ENCODE measurements at places on chromosomes 12 and 14. TPM values are rescaled to one million over a fixed set of nuclear protein-coding genes. Genes with fewer than 3 reads are reported as not detected.

DNA sequence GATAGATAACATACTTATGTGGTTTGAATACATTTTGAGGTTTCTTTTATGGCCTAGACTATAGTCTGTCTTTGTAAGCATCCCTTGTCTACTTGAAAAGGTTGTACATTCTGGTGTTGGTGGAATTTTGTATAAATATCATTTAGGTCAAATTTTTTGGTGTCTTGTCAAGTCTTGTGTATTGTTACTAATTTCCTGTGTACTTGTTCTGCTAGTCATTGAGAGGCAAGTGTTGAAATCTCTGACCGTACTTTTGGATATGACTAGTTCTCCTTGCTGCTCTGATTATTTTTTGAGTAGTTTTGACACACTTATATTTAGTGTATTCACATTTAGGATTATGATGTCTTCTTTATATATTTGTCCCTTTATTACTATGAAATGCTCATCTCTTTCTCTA lies 219.6 kb downstream of the CCDC91 start:
- DNase-seq, result no peak

- no peak for DNase-seq
These were observed 13.5 kb upstream of the PDZRN4 start for GRCh38 chr12:41174602-41175001.

GRCh38 chr14:61470261-61470960 lies 149.0 kb downstream of the PRKCH start:
- peak; percentile 56 for DNase-seq

The AJUBA gene
- 69.1 TPM for total RNA-seq

The SLC38A4 gene
- total RNA-seq, result 22.1 TPM

GRCh38 chr14:102213984-102214658 lies 74.4 kb downstream of the WDR20 start:
- no peak for DNase-seq

DNA sequence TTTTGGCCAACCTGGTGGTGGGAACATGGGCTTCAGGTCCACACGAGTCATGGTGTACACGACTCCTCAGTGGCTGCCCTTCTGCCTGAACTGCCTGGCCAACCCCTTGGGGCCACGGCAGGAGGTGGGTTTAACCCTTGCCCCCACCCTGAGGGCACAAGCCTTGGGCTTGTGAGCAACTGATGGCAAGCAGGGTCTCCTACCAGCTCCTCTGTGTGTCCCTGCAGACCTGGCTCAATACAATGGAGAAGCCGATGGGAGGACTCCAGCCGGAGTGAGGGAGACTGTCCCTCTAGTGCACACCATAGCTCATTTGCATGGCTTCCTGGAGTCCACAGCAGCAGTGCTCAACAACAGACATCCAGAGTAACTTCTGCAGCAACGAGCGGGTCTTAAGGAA lies 28.0 kb downstream of the JAG2 start:
- no peak for DNase-seq

DNA sequence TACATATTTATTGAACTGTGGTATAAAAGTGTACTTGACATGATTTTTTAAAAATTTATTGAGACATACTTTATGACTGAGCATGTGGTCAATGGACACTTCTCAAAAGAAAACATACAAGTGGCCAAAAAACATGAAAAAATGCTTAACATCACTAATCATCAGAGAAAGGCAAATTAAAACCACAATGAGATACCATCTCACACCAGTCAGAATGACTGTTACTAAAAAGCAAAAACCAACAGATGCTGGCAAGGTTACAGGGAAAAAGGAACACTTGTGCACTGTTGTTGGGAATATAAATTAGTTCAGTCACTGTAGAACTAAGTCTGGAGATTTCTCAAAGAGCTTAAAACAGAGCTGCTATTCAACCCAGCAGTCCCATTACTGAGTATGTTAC lies 1177.6 kb downstream of the GALC start:
- DNase-seq, result no peak

DNA sequence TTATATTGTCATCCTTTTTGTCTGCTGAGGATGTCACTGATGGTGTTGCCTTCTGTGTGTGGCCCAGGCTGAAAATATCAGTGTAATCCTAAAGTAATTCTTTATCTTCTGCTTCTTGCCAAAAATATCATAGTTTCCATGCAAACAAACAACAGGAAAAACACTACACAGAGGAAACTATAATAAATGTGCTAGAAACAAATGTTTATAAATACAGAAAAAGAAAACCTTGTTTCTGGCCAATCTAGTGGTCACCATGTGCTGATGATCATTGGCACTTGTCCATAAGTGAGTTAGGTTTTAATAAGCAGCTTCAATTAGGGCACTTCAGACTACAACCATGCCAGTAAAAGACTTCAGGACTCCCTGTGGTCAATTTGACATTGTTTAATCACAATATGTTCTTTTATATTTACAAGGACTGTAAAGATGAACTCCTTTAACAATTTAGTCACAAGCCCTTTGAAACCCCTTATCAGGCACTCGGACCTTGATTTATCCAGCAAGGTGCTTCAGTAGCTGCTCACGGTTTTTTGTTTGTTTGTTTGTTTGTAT lies 124.8 kb downstream of the TMTC3 start:
- DNase-seq, result no peak

The SMIM41 gene
- total RNA-seq, result not detected

The HRK gene
- total RNA-seq, result 0.96 TPM

DNA sequence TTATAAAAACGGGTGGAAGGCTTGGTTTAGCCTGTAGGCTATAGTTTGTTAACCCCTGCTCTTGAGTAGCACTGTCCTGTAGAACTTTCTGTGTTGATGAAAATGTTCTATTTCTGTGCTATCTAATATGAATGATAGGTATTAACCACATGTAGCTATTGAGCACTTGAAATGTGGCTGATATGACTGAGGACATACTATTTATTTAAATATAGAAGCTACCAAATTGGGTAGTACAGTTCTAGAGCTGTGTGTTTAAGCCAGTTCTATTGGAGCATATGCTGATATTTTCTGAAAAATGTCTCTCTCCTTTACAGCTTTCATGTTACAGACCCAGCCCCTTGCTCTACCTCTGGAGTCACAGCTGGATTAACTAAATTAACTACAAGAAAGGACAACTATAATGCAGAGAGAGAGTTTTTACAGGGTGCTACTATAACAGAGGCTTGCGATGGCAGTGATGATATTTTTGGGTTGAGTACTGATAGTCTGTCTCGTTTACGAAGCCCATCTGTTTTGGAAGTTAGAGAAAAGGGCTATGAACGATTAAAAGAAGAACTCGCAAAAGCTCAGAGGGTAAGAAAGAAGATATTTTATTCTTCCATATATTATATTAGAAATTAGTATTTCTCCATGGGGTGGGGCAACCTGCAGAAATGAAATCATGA lies 17.6 kb downstream of the RAB3IP start:
- DNase-seq, result no peak

GRCh38 chr14:92932448-92933395 lies 9.8 kb downstream of the CHGA start:
- no peak for DNase-seq

GRCh38 chr12:123843912-123844748 lies 82.0 kb downstream of the DNAH10 start:
- DNase-seq, result no peak

- no peak for DNase-seq
These were observed 148.5 kb upstream of the SEL1L start for GRCh38 chr14:81682134-81682533.

The LYZ gene
- total RNA-seq, result 16.4 TPM

The DNAI7 gene
- 0.24 TPM for total RNA-seq

DNA sequence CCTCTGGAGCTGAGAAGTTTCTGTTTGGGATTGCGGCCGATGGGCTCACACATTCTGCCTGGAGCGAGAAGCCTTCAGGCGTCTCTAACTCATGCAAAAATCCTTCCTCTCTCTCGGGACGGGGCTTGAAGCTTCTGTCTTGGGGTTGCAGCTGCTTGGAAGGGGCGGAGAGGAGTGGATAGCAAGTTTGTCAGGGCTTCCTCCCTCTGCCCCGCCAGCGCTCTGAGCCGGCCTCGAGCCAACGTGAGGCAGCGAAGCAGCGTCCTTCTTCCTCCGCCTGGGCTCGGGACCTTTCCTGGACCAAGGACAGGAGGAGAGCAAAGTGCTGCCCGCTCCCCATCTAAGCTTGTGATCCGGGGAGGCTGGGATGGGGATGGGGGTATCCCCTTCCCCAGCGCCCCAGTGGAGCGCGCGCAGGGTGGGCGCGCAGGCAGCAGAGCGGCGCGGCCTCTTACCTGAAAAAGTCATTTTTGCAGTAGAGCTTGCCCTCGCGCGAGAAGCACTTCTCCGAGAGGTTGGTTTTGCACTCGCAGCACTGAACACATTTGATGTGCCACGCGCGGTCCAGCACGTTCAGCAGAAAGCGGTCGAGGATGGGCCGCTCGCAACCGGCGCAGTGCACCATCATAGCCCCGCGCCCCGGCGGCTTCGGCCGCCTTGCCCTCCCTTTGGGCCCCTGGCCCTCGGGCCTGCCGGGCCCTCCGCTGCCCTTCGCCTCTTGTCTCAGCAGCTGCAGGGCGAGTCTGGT lies 626 bp downstream of the LHX5 start:
- no peak for DNase-seq

- no peak for DNase-seq
These were observed 41.8 kb upstream of the DHRS7 start for GRCh38 chr14:60206837-60207533.

DNA sequence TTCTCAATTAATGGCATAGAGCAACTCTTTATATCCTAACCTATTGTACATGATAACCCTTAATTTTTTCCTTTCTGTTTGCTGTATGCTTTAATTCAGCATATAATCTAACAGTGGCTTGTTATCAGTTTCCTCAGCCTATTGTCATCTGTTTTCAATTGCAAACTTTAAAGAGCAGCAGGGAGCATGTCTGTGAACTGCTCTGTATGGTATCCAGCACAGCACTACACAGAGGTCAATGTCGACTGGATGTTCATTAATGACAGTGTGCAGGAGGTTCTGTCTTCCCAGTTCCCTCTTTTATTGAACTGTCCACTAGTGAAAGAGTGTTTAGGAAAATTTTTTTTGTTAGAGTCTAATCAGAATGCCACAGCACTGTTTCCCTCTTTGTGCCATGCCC lies 609.1 kb downstream of the SOX5 start:
- DNase-seq, result no peak

DNA sequence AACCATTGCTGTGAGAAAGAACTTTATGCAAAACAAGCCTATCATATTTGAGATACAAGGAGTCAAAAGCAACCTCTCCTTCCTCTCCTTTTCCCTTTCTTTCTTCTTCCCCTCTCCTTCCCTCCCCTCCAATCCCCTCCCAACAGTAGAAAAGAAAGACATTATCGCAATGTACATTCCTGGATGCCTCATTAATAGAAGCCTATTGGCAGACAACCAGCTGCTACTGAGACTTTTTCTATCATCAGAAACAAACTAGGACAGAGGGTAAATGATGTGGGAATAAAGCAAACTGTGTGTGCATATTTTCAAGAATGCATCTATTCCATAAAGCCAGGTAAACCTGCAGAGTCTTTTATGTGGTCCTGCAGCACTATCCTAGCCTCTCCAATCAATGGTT lies 237.2 kb downstream of the ITPR2 start:
- DNase-seq, result no peak

- no peak for DNase-seq
These were observed 34.3 kb upstream of the DCN start for GRCh38 chr12:91216871-91217270.

DNA sequence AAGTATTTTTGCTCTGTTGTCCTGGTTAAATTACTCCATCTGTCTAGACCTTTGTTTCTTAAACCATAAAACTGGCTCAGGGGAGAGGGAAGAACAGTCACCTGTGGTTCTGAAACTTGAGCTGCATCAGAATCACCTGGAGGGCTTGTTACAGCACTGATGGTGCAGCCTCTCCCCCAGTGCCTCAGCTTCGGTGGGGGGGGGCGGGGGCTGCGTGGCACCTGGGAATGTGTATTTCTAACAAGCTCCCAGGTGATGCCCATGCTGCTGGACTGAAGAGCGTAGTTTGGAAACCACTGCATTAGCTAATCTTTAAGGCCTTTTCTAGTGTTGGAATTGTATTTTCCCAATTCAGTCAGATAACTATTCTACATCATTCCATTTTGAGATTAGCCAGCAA lies 42.7 kb downstream of the GPHB5 start:
- DNase-seq, result no peak

The CMTM5 gene
- total RNA-seq, result 0.96 TPM

All from umbilical cord (tissue), 2 donors.